ENCODE measurements at places on chromosomes 7 and 10.
A peak's percentile ranks its signal among the peaks of the same experiment; 100 is the strongest.

DNA sequence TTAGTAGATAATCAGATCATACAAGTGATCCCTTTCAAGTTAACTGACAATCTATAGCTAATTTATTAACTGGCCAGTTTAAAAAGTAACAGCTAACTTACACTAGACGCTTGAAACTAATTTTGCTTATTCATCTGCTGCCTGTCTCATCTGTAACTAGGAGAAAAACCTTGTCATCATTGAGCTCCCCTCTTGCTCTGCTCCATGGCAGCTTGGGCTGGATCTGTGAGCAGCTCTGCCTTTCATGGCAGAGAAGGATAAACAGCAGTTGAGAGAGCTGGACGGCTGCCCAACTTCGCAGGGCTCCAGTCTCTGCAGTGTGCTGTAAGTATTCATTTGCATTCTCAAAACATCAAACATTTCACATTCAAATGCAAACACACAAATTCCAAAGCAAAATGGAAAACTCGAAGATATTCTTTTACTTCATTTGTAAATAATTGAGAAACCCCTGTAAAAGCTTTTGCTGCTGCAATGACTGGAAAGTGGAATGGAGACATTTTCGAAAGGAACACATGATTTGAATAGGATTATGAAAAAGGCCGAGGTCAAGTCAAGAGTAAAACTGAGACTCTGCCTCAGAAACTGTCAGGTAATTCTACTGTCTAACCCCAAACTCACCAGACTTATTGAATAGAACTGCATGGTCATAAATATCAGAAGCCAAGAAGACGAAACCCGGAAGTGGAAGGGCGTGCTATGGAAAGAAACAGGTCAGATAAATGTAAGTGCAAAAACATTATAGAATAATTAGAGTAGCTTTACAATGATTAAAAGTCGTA is 17.6 kb downstream of the SLC35B4 start:
- DNase-seq = peak; percentile 77

GRCh38 chr10:16957038-16957437 is 139.8 kb upstream of the RSU1 start:
- DNase-seq = no peak

DNA sequence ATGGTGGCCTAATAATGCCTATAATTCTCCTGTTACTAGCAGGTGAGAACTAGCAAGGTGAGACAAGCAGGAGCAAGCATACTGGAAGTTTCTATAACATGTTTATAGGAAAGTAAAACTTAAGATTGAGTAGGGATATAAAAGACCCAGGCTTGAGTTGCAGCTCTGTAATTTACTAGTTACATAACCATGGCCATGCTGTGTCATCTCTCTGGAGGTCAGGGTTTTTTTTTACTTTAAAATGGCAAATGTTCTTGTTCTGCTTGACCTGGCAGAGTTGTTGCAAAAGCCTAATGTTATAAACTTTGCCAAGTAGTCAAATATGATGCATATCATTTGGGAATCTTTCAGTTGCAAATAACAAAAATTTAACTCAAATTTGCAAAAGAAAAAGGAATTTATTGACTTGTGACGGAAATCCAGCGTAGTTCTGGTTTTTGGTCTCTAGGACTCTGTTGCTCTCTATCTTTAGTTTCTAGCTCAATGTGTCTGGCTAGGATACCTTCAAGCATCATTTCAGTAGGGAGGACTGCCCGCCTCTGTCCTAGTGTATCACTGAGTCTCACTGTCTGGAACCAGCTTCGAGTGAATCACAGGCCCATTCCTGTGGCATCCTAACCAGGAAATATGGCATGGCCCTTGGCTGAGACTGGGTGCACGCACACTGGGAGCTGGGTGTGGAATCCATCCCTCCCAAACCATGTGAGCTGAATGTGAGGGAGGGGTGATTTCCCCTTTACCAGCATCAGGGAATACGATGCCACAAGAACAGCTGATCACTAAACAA is 67.9 kb downstream of the ADAM22 start:
- DNase-seq = no peak

DNA sequence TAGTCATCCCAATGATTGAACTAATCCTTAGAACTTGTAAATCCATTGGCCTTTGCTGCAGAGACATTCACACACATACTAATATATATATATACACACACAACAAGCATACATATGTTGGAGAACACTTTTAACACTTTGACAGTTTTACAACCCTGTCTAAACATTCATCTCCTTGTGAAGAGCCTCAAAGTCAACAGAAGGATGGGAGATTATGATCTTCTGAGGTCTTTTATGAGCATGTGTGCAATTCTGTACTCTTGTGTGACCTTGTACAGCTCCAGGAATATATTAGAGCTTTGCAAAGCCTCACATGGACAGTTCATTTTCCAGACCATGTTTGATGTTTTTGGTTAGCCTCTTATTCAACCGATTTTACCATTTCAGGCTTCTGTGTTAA is 589.0 kb downstream of the NXPH1 start:
- no peak for DNase-seq

GRCh38 chr10:88168171-88169036 is 305.0 kb downstream of the PTEN start:
- no peak for DNase-seq

- DNase-seq = no peak
Observed at GRCh38 chr7:30459591-30460245, 18.9 kb downstream of the NOD1 start.

DNA sequence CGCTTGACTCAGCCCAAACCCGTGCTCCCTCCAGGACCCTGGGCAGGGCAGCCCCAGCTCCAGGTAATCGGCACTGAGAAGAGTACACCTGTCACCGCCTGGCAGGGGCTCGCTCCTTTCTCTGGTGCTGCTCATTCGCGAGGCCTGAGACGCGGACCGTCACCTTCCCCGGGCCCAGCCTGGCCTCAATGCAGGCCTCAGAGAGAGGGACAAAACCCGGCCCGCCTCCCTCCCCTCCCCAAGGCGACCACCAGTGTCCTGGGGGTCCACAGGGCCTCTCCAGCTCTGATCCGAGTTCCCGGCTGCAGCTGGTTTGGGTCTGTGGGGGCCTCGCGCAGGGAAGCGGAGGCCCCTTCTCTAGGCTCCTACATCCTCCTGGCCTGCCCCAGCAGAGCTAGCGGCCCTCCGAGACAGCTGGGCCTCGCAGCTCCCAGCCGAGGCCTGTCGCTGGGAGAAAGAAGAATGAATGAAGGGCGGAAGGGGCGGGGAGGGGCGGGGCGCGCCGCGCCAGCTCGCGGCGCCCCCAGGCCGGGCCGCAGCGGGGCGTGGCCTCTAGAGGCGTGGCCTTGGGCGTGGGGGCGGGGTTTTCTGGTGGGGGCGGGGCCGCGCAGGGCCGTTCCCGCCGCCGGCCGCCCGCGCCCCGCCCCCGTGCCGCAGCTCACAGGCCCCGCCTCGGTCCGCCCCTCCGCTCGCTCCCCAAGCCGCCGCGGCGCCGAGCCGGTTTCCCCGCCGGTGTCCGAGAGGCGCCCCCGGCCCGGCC is at the start of gene LIMK1:
TSS of gene LIMK1 (plus strand) at position 688 of the 760 bp plus-strand sequence. CDS start 187 bp downstream, outside the sequence.
- peak; percentile 52 for DNase-seq

GRCh38 chr10:59047180-59047579 is 129.3 kb upstream of the PHYHIPL start:
- DNase-seq = no peak

GRCh38 chr7:149723082-149723767 is 50.2 kb downstream of the ZNF467 start:
- no peak for DNase-seq

- no peak for DNase-seq
Observed at GRCh38 chr10:87559392-87559791, 54.7 kb downstream of the MINPP1 start.

GRCh38 chr10:13633689-13634088 is 46.9 kb downstream of the PRPF18 start:
- DNase-seq = no peak

- DNase-seq = no peak
Observed at GRCh38 chr7:63043657-63044543, 954.7 kb upstream of the ZNF722 start.

- DNase-seq = no peak
Observed at GRCh38 chr7:19097165-19098055, 20.0 kb downstream of the TWIST1 start.

DNA sequence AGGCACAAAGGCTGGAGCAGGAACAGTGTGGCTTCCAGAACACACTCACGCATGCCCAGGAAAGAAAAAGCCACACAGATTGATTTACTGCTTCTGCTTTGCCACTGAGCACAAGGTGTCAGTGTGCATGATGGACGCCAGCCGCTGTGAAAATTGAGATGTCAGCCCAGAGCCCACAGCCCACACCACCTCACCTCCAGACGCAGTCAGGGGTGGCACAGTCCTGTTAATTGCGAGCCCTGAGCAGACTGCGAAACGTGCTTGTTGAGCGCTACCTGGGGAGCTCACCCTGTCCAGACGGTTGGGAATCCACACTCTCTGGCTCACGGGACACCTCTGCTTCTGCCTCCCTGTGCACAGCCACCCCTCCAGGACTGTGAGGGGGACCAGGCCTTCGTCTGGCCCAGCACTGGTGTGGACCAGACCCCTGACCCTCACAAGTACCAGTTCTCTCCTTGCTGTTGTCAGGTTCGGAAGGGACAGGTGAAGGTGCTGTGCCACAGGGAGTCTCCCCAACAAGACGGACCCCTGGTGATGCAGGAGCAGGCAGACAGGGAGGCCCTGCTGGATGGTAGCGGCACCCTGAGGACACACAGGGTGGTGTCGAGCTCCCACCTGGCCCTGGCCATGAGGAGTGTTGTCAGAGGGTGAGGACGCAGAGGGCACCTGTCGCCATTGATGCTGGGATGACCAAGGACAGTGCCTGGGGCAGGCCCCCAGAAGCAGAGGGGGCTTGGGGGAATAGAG is 15.3 kb downstream of the RASGEF1A start:
- DNase-seq = no peak

GRCh38 chr10:32332299-32332750 is 14.6 kb downstream of the EPC1 start:
- peak; percentile 5 for DNase-seq

GRCh38 chr7:47556511-47557180 is 25.3 kb downstream of the TNS3 start:
- DNase-seq = no peak

- no peak for DNase-seq
Observed at GRCh38 chr7:132097550-132098134, 478.6 kb downstream of the PLXNA4 start.

DNA sequence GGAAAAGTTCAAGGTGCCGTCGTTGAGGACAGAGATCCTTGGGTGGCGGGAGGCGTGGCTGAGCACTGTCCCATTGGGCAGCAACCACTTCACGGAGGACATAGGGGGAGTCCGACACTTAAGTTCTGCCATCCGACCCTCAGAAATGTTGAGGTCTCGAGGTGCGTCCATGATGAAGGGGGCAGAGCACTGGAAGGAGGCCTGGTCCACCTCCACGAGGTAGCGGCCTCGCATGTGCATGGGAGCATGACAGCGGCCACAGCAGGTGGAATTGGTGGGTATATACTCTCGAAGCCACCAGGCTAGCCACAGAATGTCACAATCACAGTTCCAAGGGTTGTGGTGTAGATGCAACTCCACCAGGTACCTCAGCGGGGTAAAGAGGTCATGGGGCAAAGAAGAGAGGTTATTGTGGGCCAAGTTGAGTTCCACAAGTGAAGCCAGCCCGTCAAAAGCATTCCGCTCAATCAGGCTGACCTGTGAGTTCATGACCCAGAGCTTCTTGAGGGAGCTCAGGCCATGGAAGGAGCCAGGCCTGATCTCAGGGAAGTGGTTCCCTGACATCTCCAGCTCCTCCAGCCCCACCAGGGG is 1.7 kb downstream of the LRRC4 start:
- DNase-seq = no peak

- peak; percentile 43 for DNase-seq
Observed at GRCh38 chr7:124724507-124725192, 40.9 kb downstream of the GPR37 start.

DNA sequence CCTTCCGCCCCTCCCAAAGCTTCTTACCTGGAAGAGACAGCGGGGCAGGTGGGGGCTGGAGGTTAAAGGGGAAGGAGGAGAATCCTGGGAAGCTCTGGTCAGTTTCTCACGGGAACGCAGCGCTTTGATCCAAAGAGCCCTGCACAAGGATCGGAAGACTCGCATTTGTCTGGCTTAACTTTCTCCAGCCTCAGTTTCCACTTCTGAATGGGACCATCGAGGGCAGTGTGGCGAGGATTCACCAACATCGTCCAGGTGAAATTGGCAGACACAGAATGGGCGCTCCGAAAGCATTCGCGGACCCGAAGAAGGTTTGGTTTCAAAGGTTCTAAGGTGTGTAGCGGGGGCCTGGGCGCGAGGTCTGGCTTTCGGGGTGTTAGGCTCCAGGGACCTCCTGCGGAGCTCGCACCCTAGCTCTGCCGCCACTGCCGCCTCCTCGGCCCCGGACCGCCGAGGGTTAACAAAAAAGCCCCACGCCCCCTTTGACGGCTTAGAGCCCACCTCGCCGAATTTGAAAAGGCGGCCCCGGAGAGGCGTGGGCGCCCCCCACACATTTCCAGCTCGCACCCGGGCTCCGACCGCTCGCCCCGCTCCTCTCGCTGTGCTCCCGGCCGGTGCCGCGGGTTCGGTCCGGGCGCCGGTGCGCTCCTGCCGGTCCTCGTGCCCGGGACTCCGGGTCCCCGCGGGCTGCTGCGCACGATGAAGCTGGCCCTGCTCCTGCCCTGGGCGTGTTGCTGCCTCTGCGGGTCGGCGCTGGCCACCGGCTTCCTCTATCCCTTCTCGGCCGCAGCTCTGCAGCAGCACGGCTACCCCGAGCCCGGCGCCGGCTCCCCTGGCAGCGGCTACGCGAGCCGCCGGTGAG is at the start of gene COL26A1:
TSS of gene COL26A1 (plus strand) at position 542 of the 862 bp plus-strand sequence. CDS start at position 700, 158 bp downstream.
- DNase-seq = no peak

GRCh38 chr7:5678295-5679047 is 103.0 kb downstream of the RNF216 start:
- no peak for DNase-seq

GRCh38 chr7:152054367-152055230 is 29.1 kb downstream of the GALNT11 start:
- no peak for DNase-seq

DNA sequence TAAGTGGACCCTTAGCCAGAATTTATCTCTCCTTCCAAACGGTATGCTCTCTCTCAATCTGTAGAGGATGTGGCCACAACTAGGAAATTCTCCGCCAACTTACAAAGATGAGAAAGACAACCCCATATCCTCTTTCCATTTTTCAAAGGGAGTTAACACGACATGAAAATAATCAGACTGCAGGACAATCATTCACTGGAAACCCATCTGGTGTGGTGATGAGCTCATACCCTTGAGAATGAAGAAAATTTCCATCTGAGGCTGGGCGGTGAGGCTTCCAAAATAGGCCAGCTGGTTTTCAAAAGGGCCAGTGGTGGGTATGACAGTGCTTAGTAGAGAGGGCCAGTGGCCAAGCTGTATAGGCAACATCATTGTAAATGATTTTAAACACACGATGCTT is 369.6 kb downstream of the FRMD4A start:
- no peak for DNase-seq

DNA sequence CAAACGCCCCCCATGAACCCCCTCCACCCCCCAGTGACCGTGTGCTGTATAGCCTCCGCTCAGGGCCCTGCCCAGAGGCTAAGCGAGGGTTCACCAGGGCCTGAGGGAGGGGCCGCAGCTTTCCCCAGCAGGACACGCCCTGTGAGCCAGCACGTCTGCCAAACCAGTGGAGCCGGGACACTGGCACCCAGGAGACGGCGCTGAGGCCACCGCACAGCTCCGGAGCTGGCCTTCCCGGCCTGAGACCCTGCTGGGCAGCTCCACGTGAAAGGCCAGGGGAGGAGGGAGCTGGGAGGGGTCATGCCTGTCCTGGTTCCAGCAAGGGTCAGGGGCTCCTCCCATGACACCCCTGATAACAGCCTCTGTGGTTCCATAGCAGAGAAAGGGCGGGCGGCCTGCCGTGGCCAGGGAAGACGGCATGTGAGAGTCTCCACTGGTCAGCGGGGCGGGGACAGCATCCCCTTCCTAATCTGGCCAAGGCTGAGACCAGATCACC is 278.3 kb downstream of the ELFN1 start:
- DNase-seq = no peak
